H1 (cell line): ENCODE measurements at places on chromosomes 4 and X.

GRCh38 chrX:149643496-149643895, 11.9 kb upstream of the TMEM185A start:
- no peak for DNase-seq

DNA sequence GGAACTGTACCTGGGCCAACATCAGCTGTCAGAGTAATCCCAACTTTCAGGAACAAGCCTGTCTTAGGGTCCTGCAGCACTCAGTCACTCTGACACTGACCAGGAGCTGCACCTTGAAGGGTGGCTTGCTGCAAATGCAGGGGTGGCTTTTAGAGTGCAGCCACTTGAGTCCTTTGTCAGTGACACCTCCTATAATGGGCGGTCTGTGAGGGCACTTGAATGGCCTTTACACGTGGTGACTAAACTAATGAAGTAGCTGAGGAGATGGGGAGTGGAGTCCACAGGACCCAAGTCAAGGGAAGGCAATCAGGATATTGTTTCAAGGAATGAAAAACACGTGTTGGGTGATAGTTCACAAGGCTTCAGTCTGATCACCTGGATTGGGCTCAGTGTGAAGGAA, 11.1 kb upstream of the LNX1 start:
- no peak for DNase-seq

DNA sequence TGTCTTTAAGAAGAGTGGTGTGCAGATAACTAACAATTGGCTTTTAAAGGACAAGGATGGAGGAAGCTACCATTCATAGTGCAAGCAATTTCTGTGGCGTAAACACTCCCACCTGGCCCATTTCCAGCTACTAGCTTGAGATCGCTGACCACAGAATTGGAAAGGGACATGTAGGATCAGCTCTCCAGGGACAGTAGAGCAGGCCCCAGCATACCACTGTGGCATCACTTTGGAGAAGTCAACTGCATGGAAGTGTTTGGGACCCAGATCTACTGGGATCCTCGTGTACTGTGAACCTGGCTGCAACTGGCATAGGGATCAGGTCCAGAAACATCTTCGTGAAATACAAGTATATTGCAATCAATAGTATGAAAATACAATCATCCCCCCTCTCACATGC, 515.0 kb downstream of the INPP4B start:
- DNase-seq = no peak

- no peak for DNase-seq
Measured at GRCh38 chrX:141760761-141761160, 62.2 kb upstream of the SPANXD start.

GRCh38 chr4:158812543-158812942, 43.7 kb downstream of the FNIP2 start:
- no peak for DNase-seq

DNA sequence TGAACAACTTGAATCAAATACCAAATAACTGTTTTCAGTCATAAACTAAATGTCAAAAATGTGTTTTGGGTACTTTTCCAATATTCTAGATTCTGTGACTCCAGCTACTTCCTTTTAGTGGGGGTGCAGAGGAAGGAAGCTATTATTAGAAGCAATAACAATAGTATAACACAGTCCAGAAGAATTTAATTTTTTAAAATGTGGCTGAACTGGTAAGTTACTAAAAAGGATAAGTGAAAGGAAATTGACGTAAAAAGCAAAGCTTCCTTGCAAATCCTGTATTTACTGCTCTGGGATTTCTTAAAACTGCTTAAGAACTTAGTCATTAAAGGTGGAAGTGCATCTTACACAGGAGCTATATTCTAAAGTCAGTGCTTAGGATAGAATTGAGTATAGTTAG, 53.2 kb downstream of the MOSPD2 start:
- no peak for DNase-seq

GRCh38 chrX:1658071-1658491, 43.2 kb downstream of the ASMT start:
- no peak for DNase-seq

- DNase-seq = no peak
Measured at GRCh38 chr4:30754021-30754420, 33.9 kb downstream of the PCDH7 start.

- no peak for DNase-seq
Measured at GRCh38 chrX:68997511-68997910, 167.7 kb downstream of the PJA1 start.

DNA sequence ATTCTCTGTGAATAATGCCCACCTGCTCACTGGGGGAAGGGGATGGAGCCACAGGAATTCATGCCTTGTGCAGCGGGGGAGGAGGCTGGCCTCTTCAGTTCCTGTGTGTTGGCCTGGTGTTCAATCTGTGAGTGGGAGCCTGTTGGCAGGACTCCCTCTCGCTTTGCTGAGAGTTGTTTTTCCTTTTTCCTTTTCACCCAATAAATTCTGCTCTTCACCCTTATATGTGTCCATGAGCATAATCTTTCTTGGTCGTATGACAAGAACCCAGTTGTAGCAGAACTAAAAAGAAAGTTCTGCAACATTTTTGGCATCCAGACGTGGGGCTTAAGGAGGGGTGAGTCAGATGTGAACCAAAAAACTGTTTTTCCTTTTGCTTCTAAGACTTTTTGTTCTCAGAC, 235.2 kb upstream of the HDX start:
- no peak for DNase-seq

DNA sequence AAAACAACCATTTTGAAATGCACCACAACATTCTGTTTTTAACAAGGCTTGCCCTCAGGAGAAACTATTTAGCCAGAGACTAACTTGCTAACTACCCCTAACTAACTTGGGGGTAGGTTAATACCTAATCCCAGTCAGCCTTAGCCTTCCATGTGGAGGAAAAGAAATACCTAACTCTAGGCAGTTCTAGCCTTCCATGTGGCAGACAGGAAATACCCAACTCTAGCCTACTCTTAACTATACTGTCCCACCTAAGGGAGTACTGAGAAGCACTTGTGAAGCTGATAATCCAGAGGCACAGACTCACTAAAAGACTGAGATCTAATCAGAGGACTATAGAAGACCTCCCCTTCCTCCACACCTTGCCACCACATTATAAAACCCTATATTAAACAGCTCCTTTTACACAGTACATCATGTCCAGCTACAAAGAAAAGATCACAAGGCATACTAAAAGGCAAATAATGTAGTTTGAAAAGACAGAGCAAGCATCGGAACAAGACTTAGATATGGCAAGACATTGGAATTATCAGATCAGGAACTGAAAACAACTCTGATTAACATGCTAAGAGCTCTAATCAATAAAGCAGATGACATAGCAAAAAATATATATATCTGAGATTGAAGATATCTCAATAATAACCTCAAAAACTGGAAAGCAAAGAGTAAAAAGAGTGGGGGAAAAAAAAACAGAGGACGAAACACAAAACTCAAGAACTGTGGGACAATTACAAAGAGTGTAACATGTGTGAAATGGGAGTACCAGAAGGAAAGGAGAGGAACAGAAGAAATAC, 52.2 kb downstream of the FRYL start:
- no peak for DNase-seq

- no peak for DNase-seq
Measured at GRCh38 chr4:84920617-84921016, 45.9 kb downstream of the WDFY3 start.

- no peak for DNase-seq
Measured at GRCh38 chrX:24838629-24839028, 144.9 kb downstream of the POLA1 start.
